ENCODE measurements at places on chromosomes 6 and 20.

- DNase-seq: no peak
Observed at GRCh38 chr6:105619971-105620741, 217.3 kb upstream of the PREP start.

DNA sequence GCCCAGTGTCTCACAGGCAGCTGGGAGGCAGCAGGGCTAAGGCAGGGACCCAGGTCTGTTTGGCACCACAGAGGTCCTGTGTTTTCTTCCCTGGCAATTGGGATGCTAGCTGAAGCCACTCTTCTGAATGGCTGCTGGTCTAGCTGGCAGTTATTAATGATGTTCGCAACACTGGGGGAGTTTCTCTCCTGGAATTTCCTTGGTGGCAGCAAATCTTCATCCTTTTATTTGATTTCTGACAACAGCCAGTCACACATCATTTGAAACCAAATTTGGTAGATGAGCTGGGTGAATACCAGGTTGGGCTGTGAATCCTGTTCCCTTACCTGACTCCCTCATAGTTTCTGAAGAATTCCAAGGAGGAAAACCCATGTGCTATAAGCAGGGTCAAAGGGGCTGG, 40.8 kb upstream of the SLC4A11 start:
- no peak for DNase-seq

GRCh38 chr6:57313009-57313408, 4.4 kb upstream of the PRIM2 start:
- DNase-seq: no peak

GRCh38 chr20:63217706-63218105, 1.8 kb upstream of the YTHDF1 start:
- DNase-seq: no peak

- DNase-seq: no peak
Observed at GRCh38 chr6:10413262-10413849, 1.5 kb downstream of the TFAP2A start.

GRCh38 chr6:39189915-39190544, 39.2 kb downstream of the KCNK5 start:
- DNase-seq: no peak

DNA sequence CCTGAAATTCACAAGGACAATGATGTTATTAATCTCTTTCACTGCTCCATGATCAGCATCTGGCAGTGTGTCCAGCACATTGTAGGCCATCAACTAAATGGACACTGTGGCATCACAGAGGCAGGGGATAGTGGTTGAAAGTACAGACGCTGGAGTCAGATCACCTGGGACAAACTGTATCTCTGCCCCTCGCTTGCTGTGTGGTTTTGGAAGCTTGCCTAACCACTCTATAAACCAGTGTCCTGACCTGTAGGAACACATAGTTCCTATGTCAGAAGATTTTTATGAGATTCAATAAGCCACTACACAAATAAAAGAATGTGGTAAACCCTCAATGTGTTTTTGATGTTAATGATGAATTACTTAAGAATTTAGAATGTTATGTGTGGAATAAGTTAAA, 219.3 kb upstream of the RNF217 start:
- no peak for DNase-seq

DNA sequence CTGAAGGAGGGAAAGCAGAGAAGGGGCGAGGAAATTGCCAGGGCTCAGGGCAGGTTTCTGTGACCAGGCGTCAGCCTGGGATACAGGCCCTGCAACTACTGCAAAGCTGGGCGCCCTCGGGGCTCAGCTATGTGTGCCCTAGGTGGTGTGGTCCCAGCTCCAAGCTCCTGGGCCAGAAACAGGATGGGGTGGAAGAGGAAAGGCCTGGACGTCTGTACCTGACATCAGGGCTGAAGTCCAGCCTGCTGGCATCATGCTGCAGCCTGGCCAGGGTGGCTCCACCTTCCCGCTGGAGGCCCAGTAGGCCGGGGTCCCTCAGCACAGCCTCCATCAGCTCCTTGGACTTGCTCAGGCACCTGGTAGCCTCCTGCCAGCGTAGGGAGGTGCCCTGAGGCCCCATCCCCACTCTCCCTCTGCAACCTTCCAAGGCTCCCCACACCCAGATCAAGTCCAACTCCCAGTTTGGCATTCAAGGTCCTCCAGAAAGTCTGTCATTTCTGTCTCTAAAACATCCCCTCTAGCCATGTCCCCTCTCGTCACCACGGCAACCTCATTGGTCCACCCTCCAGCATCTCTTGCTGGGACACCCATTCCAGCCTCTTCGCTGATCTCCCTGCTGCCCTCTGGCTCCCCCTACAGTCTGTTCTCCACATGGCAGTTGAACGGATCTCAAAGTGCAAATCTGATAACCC, 38.2 kb downstream of the KIAA1755 start:
- peak; percentile 41 for DNase-seq

DNA sequence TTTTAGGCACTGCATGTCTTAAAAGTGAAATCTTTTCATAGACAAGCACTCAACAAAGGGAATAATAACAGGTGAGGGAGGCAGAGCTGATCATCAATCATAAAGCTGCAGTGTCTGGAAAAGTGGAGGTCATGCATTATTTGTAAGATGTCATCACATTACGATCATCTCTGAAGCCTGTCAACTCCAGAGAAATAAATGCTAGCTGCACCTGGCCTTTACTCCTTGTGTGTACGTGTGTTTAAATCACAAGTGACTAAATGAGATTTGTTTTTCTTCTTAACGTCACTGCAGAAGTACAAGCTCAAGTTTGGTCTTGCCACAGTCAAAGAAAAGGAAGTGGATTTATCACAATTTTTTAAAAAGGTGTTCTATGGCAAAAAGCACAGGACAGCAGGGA, 275.5 kb upstream of the SGK1 start:
- no peak for DNase-seq

- DNase-seq: no peak
Observed at GRCh38 chr6:35392773-35393672, 50.7 kb downstream of the PPARD start.

- DNase-seq: no peak
Observed at GRCh38 chr6:31954511-31954910, 4.3 kb downstream of the NELFE start.

DNA sequence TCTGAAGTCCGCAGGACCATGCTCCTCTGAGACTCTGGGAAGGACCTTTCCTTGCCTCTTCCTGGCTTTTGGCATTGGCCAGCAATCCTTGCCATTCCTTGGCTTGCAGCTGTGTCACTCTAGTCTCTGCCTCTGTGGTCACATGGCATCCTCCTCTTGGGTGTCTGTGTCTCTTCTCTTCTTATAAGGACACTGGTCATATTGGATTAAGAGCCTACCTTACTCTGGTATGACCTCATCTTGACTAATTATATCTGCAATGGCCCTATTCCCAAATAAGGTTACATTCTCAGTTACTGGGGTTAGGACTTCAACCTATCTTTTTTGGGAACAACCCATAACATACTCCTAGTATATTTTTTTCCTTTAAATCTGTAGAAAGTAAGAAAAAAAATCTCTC, 49.9 kb upstream of the GTSF1L start:
- no peak for DNase-seq

DNA sequence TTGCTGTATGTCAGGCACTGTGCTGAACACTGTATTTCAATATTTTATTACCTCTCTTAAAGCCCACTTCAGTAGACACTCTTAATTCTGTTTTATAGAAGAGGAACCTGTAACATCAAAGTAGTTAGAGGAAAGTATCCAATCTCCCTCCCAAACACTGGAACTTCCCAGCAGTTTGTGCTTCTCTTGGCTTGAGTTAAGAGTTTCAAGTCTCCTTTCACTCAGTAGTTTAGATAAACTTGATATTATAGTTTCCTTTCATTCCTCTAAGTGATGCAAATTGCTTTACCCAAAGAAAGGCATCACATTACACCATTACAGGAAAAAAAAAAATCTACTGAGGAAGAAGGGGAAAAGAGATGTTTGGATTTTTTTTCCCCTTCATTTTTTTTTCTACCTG, 164.3 kb downstream of the TSHZ2 start:
- DNase-seq: no peak

DNA sequence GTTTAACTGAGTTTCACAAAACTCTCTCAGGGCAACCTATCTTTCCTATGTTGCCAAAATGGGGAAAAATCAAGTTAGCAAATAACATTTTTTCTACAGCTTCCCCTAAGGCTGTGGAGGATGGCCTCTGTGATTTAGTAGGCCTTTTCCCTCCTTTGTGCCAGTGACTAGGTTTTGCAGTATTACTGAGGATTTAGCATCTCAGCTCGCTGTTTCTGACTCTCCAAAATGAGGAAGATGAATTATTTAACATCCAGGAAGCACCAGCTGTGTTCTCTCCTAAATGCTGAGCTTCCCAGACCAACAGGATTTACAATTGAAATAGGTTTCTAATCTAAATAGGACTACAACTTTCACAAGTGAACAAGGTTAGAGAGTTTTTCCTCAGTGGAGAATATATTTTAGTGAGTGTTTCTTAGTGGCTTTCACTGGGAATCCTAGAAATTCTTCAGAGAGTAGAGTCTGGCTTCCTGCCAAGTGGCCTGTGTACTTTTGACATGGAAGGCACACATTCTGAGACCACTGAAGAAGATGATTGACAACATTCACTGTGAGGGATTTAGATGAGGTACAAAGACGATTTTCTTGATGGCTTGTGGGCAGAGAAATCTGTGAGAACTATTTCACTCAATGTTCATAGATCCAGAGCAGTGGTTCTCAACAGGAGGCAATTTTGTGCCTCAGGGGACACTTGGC, 62.4 kb downstream of the PTCHD4 start:
- no peak for DNase-seq

DNA sequence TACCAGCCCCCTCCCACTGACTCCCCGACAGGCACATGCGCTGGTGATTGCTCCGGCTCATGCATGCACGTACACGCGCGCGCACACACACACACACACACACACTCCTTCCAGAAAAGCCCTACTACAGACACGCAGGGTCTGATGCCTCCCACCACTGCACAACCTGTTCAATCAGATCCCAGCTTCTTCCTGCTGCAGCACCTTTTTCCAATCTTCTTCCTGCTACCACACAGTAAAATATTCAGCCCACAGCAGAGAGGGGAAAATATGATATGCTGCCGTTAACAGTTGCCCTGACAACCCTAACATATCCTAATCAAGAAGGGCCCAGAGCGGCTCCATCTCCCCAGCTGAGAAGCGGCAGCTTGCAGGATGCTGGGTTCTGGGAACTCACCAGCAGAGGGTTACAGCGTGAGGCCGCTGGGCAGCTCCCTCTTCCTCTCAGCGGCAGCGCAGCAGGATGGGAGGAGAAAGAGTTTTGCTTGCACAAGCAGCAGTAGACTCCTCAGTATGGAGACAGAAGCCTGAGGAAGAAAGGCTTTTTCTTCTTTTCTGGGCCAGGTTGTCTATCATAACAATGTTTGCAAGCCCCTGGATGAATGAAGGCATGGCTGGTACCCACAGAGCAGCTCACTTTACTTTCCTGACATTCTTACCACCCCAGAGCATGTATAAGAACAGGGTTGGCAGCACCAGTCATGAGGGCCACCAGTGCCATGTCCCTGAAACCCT, 23.9 kb downstream of the MAP7 start:
- DNase-seq: peak; percentile 10

GRCh38 chr20:51487076-51487475, 55.4 kb downstream of the NFATC2 start:
- DNase-seq: no peak

- no peak for DNase-seq
Observed at GRCh38 chr6:106746652-106747051, 117.3 kb downstream of the QRSL1 start.

- DNase-seq: no peak
Observed at GRCh38 chr6:41505122-41506049, 40.8 kb upstream of the FOXP4 start.

- DNase-seq: no peak
Observed at GRCh38 chr20:32924781-32925180, 66.1 kb downstream of the EFCAB8 start.

- DNase-seq: no peak
Observed at GRCh38 chr6:95143408-95144180, 433.7 kb upstream of the MANEA start.

GRCh38 chr6:83954371-83954770, 79.2 kb upstream of the MRAP2 start:
- no peak for DNase-seq

GRCh38 chr6:56962441-56962840, 7.5 kb downstream of the BEND6 start:
- no peak for DNase-seq

DNA sequence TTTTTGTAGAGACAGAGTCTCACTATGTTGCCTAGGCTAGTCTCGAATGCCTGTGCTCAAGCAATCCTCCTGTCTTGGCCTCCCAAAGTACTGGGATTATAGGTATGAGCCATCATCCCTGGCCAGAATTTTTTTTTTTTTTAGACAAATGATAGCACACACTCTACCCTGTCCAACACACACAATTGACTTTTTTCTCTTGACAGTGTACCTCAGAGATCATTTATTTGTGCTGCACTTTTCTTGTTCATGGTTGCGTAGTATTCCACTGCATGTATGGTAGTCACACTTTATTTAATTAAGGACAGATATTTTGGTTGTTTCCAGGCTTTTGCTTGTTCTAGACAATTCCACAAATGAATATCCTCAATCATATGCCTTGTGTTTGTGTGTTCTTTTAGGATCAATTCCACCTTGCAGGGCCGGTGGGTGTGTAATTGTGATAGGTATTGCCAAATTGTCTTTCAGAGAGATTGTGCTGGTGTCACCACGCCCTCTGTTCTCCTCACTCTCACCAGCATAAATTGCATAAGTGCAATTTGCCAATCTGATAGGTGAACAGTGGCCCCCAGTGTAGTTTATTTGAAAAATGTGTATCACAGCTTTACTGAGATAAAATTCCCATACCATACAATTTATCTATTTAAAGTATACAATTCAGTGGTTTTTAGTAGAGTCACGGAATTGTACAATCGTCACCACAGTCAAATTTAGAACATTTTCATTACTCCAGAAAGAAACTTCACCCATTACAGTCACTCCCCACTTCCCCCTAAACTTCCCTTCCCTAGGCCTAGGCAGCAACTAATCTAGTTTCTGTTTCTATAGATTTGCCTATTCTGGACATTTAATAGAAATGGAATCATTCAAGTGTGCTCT, 20.1 kb downstream of the SRC start:
- DNase-seq: no peak

- no peak for DNase-seq
Observed at GRCh38 chr20:33233129-33233774, 2.5 kb upstream of the BPIFA1 start.

- DNase-seq: no peak
Observed at GRCh38 chr6:84177241-84177640, 50.2 kb downstream of the CEP162 start.

- peak; percentile 15 for DNase-seq
Observed at GRCh38 chr20:41738604-41739206, 120.5 kb upstream of the CHD6 start.
